Suppressor macrophage (primary cell): ENCODE measurements at places on chromosomes 13 and 19.

DNA sequence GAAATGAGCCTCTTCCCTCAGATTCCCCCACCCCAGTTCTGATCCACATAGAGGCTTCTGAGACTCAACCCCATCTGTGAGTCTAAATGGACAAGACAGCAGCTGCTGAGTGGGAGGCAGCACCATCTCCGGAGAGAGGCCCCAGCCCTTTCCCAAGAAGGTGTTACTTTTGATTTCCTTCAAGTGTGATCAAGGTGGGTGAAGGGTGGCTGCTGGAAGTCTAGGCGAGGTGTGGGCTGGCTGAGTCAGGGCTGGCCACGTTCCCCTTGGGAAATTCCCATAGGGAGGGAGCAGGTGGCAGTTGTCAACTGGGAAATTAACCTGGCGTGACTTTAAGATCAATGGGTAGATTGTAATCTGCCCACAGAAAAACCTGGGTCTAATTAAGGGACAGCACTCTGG, 148.0 kb downstream of the FOXO1 start:
- no peak for DNase-seq

GRCh38 chr19:531009-531752, 379 bp upstream of the CDC34 start:
- peak; percentile 93 for DNase-seq

GRCh38 chr13:40960716-40961115, 58.4 kb downstream of the ELF1 start:
- peak; percentile 15 for DNase-seq

GRCh38 chr13:105820415-105820814, 715.0 kb downstream of the EFNB2 start:
- DNase-seq, result no peak

- peak; percentile 55 for DNase-seq
Measured at GRCh38 chr19:46350758-46351159, 3.9 kb downstream of the PPP5C start.

DNA sequence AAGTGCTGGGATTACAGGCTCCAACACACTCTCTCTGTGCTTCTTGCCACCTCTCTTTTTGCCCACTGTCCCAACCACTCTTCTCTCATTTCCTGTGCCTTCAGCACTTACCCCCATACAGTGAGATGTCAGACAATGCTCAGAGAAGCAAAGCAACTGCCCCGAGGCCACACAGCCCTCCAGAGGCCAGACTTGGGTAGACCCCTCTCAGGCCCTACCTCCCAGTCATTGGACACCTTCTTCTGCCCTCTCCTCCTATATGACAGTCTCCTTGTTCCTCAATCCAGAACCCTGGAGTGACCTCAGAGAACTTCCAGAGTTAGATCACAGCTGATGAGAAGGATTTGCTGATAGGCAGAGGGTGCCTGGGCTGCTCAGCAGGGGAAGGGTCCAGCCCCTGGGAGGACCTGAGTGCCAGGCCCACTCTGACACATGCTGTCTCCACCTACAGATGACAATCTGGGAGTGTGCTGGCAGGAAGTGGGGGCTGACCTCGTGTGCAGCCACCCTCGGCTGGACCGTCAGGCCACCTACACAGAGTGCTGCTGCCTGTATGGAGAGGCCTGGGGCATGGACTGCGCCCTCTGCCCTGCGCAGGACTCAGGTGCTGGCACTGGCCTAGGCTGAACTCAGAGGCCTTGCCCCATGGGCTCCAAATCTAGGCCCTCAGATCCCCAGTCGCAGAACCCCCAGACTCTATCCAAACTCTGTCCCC, 24.4 kb downstream of the LTBP4 start:
- peak; percentile 55 for DNase-seq

GRCh38 chr13:43516401-43516833, 270.4 kb downstream of the ENOX1 start:
- no peak for DNase-seq

- no peak for DNase-seq
Measured at GRCh38 chr13:29476046-29476445, 119.4 kb downstream of the SLC7A1 start.

- DNase-seq, result no peak
Measured at GRCh38 chr13:58566176-58566575, 934.6 kb downstream of the PCDH17 start.

- no peak for DNase-seq
Measured at GRCh38 chr13:100751826-100752225, 77.2 kb upstream of the TMTC4 start.

DNA sequence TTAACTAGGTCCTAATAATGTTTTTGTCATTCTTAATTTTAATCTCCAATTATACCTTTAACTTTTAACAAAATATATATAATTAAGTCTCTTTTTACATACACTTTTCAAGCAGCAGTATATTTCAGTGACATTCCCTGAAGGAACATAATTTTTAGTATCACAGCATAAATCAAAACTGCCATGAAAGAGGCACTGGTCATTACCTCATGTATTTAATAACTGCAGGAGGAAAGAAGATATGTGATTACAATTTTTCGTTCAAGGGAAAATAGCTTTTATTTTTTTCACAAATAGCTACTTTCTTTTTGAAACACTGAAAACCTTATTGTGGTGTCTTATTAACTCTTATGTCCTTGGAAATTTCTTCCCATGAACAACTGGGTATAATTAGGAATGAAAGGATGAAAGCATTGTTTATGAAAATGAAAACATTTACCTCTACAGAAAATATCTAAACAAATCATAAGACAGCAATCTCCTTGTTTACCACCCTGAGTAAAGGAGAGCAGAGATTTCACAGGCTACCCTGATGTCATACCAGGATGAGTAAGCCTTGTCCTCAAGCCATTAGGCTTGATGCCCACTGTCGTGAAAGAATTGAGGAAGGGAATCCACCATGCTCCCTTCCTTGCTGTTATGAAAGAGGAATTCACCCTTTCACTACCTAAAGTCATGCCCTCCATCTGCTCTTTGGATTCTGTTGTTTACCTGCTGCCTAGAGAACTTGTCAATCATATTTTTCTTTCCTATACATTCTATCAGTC, 877.2 kb upstream of the PCDH20 start:
- no peak for DNase-seq

GRCh38 chr13:91896547-91896946, 498.1 kb downstream of the GPC5 start:
- no peak for DNase-seq

DNA sequence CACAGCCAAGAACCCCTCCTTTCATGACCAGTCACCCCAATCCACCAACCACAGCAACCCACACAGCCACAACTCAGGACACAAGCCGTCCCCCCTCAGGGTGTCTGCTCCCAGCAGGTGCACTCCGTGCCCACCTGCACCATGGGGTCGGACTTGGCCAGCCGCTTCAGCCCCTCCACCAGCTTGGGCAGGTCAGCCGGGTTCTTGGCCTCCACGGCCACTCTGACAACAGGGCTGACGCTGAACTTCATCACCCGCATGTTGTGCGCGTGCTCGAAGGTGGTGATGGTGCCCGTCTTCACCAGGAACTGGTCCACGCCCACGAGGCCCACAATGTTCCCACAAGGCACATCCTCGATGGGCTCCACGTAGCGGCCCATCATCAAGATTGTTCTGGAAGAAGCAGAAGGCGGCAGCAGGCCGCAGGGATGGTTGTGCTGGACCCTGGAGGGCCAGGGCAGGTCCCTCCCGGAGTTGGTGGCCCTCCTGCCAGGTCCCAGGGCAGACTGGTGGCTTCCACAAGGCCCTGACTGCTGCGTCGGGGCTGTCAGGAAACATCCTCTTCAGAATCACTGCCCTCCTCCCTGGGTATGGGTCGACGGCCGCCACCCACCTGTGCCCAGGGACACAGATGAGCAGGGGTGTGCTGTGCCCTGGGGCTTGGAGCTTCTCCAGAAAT, 5.5 kb downstream of the EEF2 start:
- no peak for DNase-seq
